Ovary (tissue), 10 donors: ENCODE measurements at places on chromosomes 3 and 15.

- H3K4me1 ChIP-seq, result no peaks in the 10 kb centered on the region
- DNase-seq, result no peak
- no peaks in the 10 kb centered on the region for H3K27me3 ChIP-seq
- no peak overlapping the region for H3K27ac ChIP-seq
- no peaks in the 10 kb centered on the region for H3K36me3 ChIP-seq
Measured at GRCh38 chr3:184039414-184039813, 7.9 kb downstream of the HTR3D start.

DNA sequence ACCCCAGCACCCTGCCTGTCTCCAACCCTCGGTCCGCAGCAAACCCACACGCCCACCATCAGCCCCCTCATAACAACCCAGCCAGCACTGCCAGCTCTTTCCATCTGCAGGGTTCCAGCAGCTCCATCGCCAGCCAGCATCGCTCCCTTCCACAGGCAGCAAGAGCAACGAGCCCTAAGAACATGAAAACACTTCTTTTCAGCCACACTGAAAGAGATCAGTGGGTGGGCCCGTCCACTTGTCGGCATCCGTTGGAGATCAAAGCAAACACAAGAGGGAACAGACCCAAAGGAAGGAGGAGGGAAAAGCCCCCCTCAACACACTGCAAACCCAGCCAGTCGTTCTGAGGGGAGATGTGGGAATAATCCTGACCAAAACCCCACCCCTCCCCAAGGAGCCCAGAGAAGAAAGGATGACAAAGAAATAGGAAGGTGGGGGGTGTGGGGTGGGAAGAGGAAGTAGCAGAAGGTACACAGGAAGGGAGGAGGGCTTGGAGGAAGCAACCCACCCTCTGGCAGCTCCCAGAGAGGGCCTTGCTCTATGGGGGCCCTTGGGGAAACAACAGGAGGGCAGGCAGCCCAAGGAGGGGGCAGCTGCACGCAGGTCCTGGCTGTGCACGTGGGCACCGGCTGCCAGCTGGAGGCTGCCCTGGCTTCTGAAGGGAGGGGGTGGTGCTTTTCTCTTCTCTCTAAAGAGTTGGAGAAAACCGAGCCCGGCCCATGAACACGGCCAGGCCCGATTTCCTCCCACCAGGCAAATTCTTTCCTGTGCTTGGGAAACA is 473.6 kb upstream of the PROK2 start:
- no peak overlapping the region for H3K27ac ChIP-seq
- peaks cover 13% of the 10 kb centered on the region for H3K4me1 ChIP-seq
- no peak for DNase-seq
- H3K36me3 ChIP-seq, result no peaks in the 10 kb centered on the region

DNA sequence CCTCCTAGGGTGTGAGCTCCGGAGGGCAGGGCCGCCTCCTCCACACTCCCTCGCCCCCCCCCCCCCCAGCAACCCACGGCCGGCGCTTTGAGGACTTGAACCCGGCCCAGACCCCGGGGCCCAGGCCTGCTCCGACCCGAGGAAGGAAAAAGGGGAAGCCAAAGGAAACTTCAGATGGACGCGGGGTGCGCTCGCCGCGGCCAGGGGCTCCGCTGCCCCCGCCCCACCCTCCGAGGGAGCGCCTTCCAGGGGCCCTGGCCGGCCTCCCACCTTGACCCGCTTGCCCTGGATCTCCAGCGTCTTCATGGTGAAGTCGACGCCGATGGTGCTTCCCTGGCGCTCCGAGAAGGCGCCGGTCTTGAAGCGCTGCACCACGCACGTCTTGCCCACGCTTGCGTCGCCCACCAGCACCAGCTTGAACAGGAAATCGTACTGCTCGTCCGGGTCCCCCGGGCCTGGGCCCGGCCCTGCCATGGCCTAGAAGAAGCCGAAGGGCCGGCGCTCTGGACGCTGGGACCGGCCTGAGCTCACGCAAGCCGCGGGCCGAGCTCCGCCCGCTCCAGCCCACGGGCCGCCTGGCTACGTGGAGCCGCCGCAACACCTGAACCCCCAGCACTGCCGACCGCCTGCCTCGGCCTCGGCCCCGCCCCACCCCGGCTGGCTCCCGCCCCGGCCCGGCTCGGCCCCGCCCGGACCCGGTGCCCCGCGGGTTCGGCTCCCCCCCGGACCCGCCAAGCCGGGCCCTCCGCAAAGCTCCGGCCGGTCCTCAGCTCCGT is 400 bp downstream of the RAB43 start:
- H3K36me3 ChIP-seq, result no peaks in the 10 kb centered on the region
- H3K4me1 ChIP-seq, result peaks cover 11% of the 10 kb centered on the region
- peak overlapping the region; percentile 90 for H3K27ac ChIP-seq
- H3K4me3 ChIP-seq, result peak overlapping the region; percentile 83
- no peaks in the 10 kb centered on the region for H3K27me3 ChIP-seq
- no peak for DNase-seq

GRCh38 chr3:123687286-123687685 is 102.4 kb upstream of the HACD2 start:
- no peak for DNase-seq
- no peaks in the 10 kb centered on the region for H3K27me3 ChIP-seq
- H3K4me1 ChIP-seq, result peaks cover 5% of the 10 kb centered on the region
- no peaks in the 10 kb centered on the region for H3K36me3 ChIP-seq
- no peak overlapping the region for H3K27ac ChIP-seq

- H3K36me3 ChIP-seq, result no peaks in the 10 kb centered on the region
- H3K4me3 ChIP-seq, result peak overlapping the region; percentile 48
- H3K4me1 ChIP-seq, result peaks cover 5% of the 10 kb centered on the region
- H3K27ac ChIP-seq, result no peak overlapping the region
Measured at GRCh38 chr15:62067448-62068044, 769 bp downstream of the C2CD4A start.

GRCh38 chr3:78860567-78860966 is 907.2 kb downstream of the ROBO1 start:
- no peaks in the 10 kb centered on the region for H3K4me1 ChIP-seq
- DNase-seq, result no peak
- no peaks in the 10 kb centered on the region for H3K27me3 ChIP-seq

GRCh38 chr3:155730843-155731242 is 14.0 kb downstream of the PLCH1 start:
- no peak overlapping the region for H3K4me3 ChIP-seq
- H3K27ac ChIP-seq, result no peak overlapping the region
- H3K36me3 ChIP-seq, result no peaks in the 10 kb centered on the region
- DNase-seq, result no peak

GRCh38 chr3:63969876-63970275 is 53.4 kb downstream of the PSMD6 start:
- H3K36me3 ChIP-seq, result no peaks in the 10 kb centered on the region
- no peak for DNase-seq
- no peak overlapping the region for H3K27ac ChIP-seq
- H3K4me3 ChIP-seq, result no peak overlapping the region

DNA sequence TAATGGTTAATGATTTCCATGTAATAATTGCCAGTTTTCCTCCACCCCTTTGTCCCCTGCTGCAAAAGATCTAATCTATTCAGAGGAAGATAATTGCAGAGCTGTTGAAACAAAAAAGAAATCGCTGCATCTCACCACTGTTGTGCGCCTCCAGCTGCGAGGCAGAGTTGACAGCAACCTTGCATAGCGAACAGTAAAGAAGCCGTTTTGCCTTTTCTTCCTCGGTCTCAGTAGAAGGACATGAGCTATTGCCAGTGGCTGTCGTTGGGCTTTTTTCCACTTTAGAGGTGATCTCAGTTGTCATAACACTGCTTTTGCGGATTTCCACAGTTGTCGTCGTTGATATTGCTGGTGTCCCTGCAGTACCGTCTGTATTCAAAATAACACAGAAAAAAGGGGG is 314.2 kb downstream of the ZNF385D start:
- no peak overlapping the region for H3K27ac ChIP-seq
- H3K4me1 ChIP-seq, result no peaks in the 10 kb centered on the region
- DNase-seq, result no peak
- H3K36me3 ChIP-seq, result no peaks in the 10 kb centered on the region
- H3K4me3 ChIP-seq, result no peak overlapping the region
- no peaks in the 10 kb centered on the region for H3K27me3 ChIP-seq

GRCh38 chr3:44428910-44429309 is 48.6 kb downstream of the ZNF445 start:
- DNase-seq, result no peak
- H3K36me3 ChIP-seq, result no peaks in the 10 kb centered on the region
- H3K27me3 ChIP-seq, result no peaks in the 10 kb centered on the region
- H3K27ac ChIP-seq, result no peak overlapping the region
